ENCODE measurements at places on chromosomes 7 and 10.

DNA sequence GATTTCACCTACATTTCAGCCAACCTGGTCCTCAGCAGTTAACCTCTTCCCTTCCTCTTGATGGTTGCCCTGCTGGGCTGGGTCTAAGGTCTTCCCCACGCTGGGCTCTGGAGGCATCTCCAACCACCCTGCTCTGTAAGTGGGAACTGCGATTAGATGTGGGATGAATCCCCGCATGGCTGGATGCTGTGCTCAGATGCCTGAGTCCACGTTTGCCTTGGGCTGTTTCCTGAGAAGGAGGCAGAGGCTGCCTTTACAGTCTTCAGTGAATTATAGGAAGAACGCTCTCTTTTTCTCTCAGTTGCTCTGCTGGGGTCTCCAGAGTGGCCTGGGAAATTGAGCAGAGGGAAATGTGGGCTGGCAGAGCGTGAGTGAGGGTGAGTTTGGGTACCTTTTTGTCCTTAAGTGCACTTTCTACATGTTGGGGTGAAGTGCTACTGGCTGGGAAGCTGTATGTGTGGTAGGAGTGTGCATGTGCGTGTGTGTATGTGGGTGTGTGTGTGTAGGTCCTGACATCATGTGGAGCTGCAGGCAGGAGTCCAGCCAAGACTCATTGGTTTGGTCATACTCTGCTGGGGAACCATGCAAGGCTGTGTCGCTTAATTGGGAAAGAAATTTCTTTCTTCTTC is 1.5 kb downstream of the GIMAP8 start:
- DNase-seq: no peak

- DNase-seq: no peak
Measured at GRCh38 chr10:80701706-80702105, 164.0 kb downstream of the SH2D4B start.

- DNase-seq: no peak
Measured at GRCh38 chr7:92639213-92639896, 49.2 kb upstream of the FAM133B start.

GRCh38 chr10:123480845-123481244 is 185.3 kb upstream of the GPR26 start:
- no peak for DNase-seq

GRCh38 chr7:87148332-87148955 is 3.8 kb upstream of the DMTF1 start:
- DNase-seq: no peak

DNA sequence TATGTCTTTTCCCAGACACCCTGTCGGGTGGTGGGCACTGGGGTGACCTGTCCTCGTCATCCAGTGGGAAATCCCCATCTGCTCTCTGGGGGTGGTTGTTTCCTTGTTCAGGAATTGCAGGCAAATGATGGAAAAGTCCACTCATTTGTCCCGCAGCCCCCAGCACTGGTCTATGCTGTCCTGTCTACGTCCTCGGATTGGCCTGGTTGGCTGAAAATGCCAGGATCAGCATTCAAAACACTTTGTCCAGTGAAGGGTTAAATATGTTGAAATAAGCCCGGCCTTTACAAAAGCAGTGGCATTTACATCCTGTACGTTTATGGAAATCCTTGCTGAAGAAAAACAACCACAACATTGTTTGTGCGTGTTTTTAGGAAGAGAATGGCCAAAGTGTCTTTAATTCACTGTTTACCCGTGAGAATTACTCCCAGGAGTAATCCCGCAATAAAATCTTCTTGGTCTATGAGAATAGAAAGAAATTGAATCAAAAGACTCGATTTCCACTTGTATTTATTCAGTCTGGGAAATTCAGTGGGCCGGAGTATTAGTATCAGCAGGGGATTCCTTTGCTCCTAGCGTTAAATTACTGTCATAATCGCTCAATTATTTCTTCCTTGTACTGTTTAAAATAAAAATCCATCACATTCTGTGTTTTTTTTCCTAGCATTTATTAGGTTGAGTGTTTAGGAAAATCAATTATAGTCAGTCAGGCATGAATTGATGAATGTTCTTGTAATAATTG is 116.8 kb upstream of the SH2B2 start:
- DNase-seq: no peak

- no peak for DNase-seq
Measured at GRCh38 chr10:62183442-62183841, 85.2 kb downstream of the RTKN2 start.

DNA sequence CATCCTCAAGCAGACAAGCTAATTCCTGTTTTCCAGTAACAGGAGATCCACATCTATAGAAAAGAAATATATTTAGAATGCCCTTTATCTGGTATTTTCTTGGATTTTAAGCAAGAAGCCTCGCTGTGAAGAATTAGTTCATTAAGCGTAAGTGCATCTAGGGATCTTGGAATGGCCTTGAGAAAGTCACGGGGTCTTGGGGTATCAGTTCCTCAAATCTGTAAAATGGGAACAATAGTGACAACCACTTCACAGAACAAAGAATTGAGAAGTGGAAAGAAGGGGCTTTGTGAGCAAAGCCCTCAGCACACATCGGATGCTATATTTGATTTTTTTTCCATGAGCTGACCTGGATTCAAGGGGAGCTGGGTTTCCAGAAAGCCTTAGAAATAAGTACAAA is 32.3 kb upstream of the WDFY4 start:
- DNase-seq: no peak
